ENCODE measurements at places on chromosomes 4 and X.

DNA sequence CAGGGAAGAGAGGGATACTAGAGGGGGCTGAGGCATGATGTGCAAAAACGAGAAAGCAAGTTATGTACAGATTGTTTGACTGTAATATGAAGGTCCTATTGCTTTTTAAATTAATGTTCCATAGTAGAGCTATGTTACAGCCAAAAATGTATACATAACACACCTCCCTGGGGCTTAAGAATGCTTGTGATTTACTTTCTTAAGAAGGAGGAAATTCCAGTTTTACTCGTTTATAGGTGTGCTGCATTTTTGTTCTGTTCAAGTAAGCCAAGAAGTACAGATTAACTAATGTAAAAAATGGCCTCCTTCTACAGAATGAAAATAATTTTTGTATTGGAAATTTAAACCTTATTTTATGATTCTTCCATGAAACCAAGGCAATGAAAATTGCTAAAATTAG is 614.4 kb upstream of the NR3C2 start:
- H3K27me3 ChIP-seq = no peaks in the 10 kb centered on the region
- H3K4me1 ChIP-seq = no peaks in the 10 kb centered on the region
- no peak overlapping the region for H3K4me3 ChIP-seq
- no peak for DNase-seq
- no peak overlapping the region for H3K27ac ChIP-seq

DNA sequence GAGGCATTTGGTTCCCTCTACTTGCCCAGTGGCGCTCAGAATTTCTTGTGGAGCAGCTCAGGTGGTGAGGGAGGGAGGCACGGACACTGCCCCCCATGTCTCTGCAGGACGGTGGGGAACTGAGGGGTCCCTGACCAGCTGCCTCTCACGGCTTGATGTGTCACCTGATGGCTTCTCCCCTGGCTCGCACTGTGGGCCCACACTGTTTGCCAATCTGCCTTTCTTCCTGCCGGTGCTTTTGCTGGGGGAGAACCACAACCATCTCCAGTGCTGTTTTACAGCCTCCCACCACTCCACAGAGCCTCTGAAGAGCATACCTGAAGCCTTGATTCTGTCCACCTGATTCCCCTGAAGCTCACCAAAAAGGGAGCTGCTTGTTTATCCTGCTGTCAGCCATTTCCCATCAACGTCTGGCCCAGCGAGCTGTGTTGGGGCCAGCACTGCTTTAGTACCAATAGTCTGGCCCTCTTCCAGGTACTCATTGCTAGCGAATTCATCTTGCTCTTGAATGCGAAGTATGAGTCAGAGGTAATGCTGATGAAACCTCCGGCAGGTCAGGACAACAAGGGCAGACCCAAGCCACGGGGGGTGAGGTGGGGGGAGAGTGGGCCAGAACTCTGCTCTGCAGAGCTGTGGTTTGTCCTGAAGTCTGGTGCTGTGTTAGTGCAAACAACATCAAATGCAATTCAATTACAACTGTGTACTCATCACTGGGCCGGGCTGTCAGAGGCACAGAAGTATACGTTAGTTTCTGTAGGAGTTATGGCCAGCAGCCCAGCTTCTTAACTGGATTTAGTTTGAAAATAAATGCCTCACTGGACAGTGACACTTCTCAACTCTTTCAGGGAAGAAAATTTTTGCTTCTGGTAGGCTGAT is 208.3 kb upstream of the JADE1 start:
- H3K4me3 ChIP-seq = peak overlapping the region; percentile 21
- peak; percentile 96 for DNase-seq
- H3K4me1 ChIP-seq = peaks cover 33% of the 10 kb centered on the region
- peak overlapping the region; percentile 63 for H3K27ac ChIP-seq
- H3K27me3 ChIP-seq = no peaks in the 10 kb centered on the region

- H3K27ac ChIP-seq = no peak overlapping the region
- DNase-seq = no peak
- H3K4me3 ChIP-seq = no peak overlapping the region
- H3K4me1 ChIP-seq = no peaks in the 10 kb centered on the region
Observed at GRCh38 chrX:135490979-135491514, 29.4 kb upstream of the INTS6L start.

- no peak for DNase-seq
- H3K27ac ChIP-seq = no peak overlapping the region
- H3K36me3 ChIP-seq = no peaks in the 10 kb centered on the region
- no peak overlapping the region for H3K4me3 ChIP-seq
- no peaks in the 10 kb centered on the region for H3K27me3 ChIP-seq
Observed at GRCh38 chr4:65014078-65014477, 604.8 kb upstream of the TECRL start.

- no peaks in the 10 kb centered on the region for H3K27me3 ChIP-seq
- no peak overlapping the region for H3K27ac ChIP-seq
- no peak for DNase-seq
- H3K4me3 ChIP-seq = no peak overlapping the region
- H3K4me1 ChIP-seq = peaks cover 9% of the 10 kb centered on the region
- no peaks in the 10 kb centered on the region for H3K36me3 ChIP-seq
Observed at GRCh38 chrX:150257353-150258175, 105.6 kb upstream of the MAMLD1 start.

- no peak overlapping the region for H3K27ac ChIP-seq
- peaks cover 4% of the 10 kb centered on the region for H3K4me1 ChIP-seq
- H3K27me3 ChIP-seq = no peaks in the 10 kb centered on the region
- no peaks in the 10 kb centered on the region for H3K36me3 ChIP-seq
Observed at GRCh38 chrX:120769576-120770341, 105.9 kb downstream of the CT47B1 start.

GRCh38 chrX:152537373-152537772 is 86.3 kb upstream of the GABRA3 start:
- DNase-seq = peak; percentile 17
- H3K36me3 ChIP-seq = no peaks in the 10 kb centered on the region
- H3K4me1 ChIP-seq = no peaks in the 10 kb centered on the region
- no peaks in the 10 kb centered on the region for H3K27me3 ChIP-seq
- H3K4me3 ChIP-seq = no peak overlapping the region
- H3K27ac ChIP-seq = no peak overlapping the region

DNA sequence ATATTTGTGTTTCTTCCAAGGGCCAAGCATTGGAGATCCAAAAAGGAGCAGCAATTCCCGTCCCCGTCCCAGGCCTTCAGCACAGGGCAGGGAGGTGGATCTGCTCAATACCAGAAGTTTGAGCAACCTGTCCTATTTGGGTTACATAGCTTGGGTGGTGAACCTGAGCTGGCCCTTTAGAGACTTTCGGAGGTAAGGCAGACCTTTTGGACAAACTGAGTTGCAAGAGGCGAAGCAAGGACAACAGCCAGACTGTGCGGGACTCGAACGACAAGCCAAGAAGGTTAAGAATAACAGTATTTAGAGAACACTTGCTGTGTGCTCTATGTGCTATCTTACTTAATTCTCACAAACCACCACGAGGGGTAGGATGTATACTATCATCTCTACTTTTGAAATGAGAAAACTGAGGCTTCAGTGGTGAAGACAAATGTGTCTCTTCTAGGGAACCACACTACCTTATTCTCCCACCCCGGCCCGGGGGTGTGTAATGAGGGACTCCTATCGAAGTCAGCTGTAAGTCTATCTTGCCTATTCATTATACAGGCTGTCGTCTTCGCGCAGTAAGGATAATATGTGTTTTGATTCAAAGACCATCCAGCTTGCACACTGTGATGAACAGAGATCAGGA is 1.3 kb downstream of the NOP14 start:
- DNase-seq = no peak
- H3K27ac ChIP-seq = no peak overlapping the region
- H3K4me3 ChIP-seq = peak overlapping the region; percentile 99

- DNase-seq = peak; percentile 24
- no peak overlapping the region for H3K27ac ChIP-seq
- H3K4me1 ChIP-seq = no peaks in the 10 kb centered on the region
- H3K36me3 ChIP-seq = no peaks in the 10 kb centered on the region
Observed at GRCh38 chr4:57190601-57191481, 80.7 kb upstream of the IGFBP7 start.

GRCh38 chrX:46730765-46731164 is 28.2 kb downstream of the SLC9A7 start:
- H3K4me3 ChIP-seq = no peak overlapping the region
- H3K27me3 ChIP-seq = no peaks in the 10 kb centered on the region
- no peaks in the 10 kb centered on the region for H3K36me3 ChIP-seq
- DNase-seq = no peak
- no peak overlapping the region for H3K27ac ChIP-seq

GRCh38 chrX:134236626-134237614 is at the start of gene CCDC160:
CCDC160 (plus strand) TSS chrX:134237182; CDS start chrX:134244801, 7,619 bp downstream.
- no peaks in the 10 kb centered on the region for H3K27me3 ChIP-seq
- peak; percentile 9 for DNase-seq
- no peak within 1 kb of the TSS for H3K27ac ChIP-seq

GRCh38 chr4:169657470-169658107 is 37.2 kb downstream of the CLCN3 start:
- H3K27ac ChIP-seq = no peak overlapping the region
- no peak overlapping the region for H3K4me3 ChIP-seq
- H3K4me1 ChIP-seq = peaks cover 8% of the 10 kb centered on the region
- DNase-seq = no peak

- H3K4me3 ChIP-seq = no peak overlapping the region
- no peaks in the 10 kb centered on the region for H3K36me3 ChIP-seq
- no peaks in the 10 kb centered on the region for H3K4me1 ChIP-seq
- no peaks in the 10 kb centered on the region for H3K27me3 ChIP-seq
- H3K27ac ChIP-seq = no peak overlapping the region
- DNase-seq = no peak
Observed at GRCh38 chr4:120561648-120562047, 360.9 kb downstream of the PRDM5 start.

- no peaks in the 10 kb centered on the region for H3K4me1 ChIP-seq
- no peak overlapping the region for H3K4me3 ChIP-seq
- DNase-seq = no peak
- H3K27me3 ChIP-seq = no peaks in the 10 kb centered on the region
- H3K36me3 ChIP-seq = no peaks in the 10 kb centered on the region
Observed at GRCh38 chrX:42378857-42379256, 399.1 kb downstream of the PPP1R2C start.

DNA sequence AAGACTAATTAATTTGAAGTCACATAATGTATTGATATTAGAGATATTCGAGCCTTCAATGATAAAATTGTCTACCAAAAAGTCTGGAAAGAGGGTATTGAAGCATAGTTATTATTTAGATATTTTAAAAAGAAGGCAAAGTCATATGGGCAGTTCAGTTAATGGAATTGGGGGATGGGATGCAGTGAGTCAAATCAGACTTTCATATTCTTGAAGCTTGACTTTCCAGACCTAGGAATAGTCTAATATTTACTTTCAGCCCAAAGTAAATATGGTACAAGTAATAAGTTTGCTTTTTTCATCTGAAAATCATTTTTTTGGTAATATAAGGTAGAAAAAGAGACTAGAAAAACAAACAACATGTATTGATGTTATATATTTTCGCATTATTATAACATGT is 2017.8 kb downstream of the C4orf33 start:
- no peak overlapping the region for H3K27ac ChIP-seq
- H3K27me3 ChIP-seq = no peaks in the 10 kb centered on the region
- no peak for DNase-seq
- no peaks in the 10 kb centered on the region for H3K36me3 ChIP-seq
- H3K4me1 ChIP-seq = no peaks in the 10 kb centered on the region

- no peaks in the 10 kb centered on the region for H3K27me3 ChIP-seq
- H3K27ac ChIP-seq = no peak overlapping the region
- no peak overlapping the region for H3K4me3 ChIP-seq
- H3K4me1 ChIP-seq = no peaks in the 10 kb centered on the region
- DNase-seq = no peak
Observed at GRCh38 chrX:151725338-151725614, 9.3 kb upstream of the CNGA2 start.

DNA sequence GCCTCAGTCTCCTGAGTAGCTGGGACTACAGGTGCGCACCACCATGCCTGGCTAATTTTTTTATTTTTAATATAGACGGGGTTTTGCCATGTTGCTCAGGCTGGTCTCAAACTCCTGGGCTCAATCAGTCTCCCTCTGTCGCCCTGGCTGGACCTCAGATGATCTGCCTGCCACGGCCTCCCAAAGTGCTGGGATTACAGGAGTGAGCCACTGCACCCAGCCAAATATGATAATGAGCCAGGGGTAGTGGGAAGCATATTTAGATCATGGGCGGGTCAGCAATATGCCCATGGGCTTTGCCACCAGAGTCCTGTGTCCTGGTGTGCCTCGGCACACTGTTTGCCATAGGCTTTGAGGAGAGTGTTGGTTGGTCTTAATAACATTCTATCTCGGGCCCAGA is 71.8 kb downstream of the FAM193A start:
- no peak for DNase-seq
- H3K36me3 ChIP-seq = no peaks in the 10 kb centered on the region
- H3K27ac ChIP-seq = no peak overlapping the region

DNA sequence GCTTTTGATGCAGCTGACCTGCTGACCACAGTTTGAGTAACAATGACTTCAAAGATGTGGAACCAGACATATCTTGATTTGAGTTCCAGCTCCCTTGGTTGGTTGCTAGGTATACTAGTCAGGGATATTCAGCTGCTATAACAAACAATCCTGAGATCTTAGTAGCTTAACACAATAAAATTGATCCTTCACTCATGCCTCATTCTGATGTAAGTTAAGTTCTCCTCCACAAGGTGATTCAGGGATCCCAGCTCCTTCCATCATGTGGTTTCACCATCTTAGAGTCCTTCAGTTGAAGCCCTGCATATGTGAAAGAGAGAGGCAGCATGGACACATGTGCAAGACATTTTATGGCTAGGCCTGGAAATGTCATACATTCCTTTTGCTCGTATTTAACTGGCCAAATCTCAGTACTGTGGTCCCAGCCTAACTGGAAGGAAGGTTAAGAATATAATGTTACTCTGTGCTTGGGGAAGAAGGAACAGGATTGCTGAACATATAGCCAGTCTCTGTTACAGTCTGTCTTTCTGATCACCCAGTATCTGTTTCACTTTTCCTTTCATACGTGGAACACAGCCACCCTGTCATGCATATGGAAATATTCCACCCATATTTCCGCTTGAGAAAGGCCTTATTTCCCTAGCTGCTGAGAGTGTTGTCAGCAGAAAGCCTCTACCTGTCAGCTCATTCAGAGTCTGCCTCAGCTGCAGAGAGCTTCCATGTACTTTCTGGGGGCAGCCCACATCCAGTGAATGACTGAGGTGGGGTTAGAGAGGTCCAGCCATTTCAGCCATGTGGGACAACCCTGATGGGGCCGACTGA is 7.1 kb downstream of the SMIM9 start:
- H3K27me3 ChIP-seq = no peaks in the 10 kb centered on the region
- no peak for DNase-seq
- no peak overlapping the region for H3K4me3 ChIP-seq
- no peak overlapping the region for H3K27ac ChIP-seq

DNA sequence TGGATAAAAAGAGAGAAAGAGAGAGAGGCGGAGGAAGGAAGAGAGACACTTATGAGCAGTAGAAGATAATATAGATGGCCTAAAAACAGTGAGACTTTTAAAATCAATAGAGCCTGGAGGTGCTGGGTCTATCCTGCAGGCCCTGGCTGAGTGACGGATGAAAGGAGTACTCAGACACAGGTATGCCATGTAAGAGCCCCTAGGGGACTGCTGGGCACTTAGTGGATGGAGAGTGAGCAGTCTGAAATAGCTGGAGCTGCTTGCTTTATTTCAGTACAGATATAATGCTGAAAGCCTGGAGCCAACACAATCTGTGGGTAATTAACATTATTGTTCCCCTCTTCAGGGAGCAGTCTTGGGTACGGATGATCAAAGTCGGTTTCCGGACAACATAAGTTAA is 578.6 kb downstream of the SPOCK3 start:
- no peak for DNase-seq
- H3K4me1 ChIP-seq = no peaks in the 10 kb centered on the region
- H3K27ac ChIP-seq = no peak overlapping the region
- H3K27me3 ChIP-seq = no peaks in the 10 kb centered on the region
- H3K4me3 ChIP-seq = no peak overlapping the region
- H3K36me3 ChIP-seq = no peaks in the 10 kb centered on the region
